ENCODE measurements at places on chromosomes 6 and 20.

GRCh38 chr6:3331971-3332370 lies 73.2 kb downstream of the PSMG4 start:
- DNase-seq: no peak

DNA sequence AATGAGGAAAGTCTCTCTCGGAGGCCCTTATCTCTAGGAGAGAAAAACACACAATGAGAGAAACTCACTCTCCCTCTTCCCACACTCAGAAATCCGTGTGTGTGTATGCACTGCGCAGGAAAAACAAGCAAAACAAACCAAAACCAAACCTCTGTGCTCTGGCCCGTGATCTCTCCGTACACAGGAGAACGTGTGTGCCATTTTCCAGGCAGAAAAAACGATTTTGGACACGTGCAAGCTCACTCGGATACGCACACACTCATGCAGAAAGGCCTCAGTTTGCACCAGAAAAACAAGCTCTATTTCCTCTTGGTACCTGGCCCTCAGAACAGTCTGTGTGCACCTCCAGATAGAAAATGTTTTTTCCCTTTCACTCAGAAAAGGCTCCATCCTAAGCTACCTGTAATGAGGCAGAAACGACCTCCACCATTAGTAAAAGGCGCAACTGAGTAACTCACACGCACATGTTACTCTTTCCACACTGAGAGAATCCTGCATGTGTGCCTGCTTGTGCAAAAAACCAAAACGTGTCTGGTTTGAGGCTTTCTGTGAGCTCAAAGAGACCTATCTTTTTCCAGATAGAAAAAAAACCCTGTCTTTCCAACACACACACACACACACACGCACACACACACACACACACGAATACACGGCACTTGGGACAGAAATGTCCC lies 99.2 kb downstream of the EDN3 start:
- no peak for DNase-seq

DNA sequence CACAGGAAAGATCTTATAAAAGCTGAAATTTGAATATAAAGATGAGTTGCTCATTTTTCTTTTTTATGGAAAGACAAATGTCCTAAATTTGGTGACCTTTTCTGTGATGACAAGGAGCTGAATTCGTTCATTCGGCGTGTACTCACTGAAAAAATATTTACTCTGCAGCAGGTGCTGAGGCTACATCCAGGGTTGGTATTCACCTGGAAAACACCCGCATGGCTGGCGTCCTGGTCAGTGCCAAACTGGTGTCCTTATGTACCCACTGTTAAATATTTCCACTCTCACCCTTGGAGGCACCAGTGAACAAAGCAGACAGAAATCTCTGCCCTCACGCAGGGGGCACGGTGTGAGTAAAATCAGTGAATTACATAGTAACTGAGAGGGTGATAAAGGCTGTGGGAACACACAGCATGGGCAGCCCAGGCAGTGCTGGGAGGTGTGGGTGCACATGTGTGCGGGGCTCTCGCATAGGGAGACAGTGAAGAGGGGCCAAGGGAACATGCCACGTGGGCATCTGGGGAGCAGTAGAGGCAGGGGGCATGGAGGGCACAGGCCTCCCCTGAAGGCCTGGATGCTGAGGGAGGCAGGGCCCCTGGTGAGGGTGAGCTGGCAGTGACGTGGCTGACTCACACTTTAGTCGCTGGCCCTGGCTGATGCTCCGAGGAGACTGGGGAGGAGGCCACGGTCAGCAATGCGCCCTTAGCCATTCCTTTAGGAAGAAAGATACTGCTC lies 89.7 kb downstream of the INSM1 start:
- DNase-seq: no peak

DNA sequence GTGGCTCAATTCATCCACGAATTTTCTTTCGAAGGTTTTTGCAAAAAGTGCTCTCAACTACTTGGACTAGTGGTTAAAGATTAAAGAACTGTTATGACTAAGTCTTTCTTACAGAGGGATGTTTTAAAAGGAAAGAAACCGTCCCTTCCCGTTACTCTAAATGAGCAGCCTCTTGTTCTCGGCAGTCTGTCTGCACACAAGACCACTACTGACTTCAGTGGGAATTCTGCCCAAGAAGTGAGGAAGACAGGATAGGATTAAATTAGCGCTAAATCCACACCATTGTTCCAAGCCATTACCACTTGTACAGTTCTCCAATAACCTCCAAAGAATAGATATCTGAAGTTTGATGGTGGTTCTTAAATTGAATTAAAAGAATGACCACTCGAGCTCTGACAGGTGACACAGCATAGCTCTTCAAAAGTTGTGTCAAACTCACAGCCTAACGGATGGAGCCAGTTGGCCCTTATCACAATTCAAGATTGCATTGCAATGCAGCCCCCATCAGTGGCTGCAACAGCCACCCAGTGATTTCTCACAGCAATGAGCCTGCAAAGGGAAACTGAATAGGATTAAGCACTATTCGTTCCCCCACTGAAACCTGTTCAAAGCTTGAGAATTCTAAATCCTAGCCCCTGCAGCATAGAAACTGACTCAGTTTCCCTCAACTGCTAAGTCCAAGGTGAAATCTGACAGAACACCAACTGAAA lies 1.8 kb downstream of the EPB41L2 start:
- DNase-seq: no peak

DNA sequence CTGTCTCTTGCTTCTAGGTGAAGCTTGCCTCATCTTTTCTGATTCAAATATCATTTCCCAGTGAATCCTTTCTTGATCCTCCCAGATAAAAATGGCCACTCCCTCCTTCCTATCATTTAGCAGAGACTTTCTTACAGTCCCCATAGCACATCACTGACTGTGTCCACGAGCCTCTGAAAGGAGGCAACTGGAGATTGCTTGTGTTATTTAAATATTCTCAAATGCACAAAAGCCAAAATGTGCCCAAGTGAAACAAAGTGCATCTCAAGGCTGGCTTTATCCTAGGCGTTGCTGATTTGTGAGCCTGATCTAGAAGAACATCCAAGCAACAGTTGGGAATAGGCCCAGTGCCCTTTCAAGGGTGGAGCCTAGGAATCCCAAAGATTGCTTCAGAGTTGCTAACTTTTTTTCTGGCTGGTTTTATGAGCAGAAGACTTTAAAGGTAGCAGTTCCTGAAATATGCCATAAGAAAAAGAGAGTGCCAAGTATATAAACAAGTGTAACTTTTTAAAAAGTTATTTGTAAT lies 393.6 kb downstream of the CD83 start:
- DNase-seq: no peak

DNA sequence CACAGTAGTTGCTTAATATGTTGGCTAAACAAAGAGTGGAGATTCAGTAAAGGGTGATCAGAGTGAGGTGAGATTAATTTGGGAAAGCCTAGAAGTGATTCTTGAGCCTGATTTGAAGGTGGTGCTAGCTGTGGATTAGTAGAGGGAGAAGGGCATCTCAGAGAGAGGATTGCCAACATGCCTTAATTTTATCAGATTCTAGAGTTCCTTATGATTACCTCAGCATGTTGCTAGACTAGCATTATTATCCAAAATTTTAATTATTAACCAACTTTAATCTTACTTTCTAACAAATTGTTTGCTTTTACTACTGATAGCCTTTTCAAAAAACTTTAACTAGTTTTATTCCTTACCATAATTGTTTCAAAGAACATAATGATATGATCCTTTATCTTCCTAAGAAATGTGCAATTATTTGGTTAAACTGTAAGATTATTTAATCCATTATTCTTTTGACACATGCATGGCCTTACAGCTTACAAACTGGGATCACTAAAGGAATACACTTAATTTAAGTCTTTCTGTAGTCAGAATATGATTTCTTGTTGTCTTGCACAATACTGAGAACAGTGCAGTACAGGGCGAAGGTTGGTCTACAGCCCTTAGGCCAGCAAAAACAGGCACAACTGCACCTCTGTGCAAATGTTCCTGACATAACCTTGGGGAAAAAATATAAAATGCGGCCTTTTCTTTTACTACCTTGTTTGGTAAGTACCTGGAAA lies 88.9 kb downstream of the SLC16A10 start:
- DNase-seq: no peak

- DNase-seq: no peak
These were observed 48.5 kb upstream of the TTPAL start for GRCh38 chr20:44426879-44427790.
